NCI-H2171 (cell line): ENCODE measurements at places on chromosomes 4 and X.
A peak's percentile ranks its signal among the peaks of the same experiment; 100 is the strongest.

DNA sequence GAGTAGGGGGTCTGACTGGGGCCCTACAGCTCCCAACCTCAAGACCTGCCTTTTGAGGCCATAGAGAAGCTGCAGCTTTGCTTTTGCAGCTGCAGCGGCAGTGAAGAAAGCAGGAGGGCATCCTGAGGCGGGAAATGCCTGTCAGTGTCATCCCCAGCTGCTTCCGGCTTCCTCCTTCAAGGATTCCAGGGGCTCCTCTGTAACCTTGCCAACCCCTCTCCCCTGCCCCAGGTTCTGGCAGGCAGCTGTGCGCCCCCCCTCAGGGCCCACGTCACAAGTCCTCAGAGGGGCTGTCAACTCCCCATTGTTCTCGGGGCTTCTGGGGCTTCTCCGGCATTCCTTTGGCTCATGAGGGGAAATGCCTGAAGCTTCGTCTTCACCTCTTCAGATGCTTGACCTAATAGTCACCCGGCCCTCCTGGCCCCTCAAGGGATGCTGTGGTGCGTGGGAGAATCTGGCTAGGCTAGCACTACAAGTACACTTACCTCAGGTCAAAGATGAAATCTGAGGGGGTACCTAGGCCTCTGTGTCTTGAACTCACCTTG, 31.9 kb downstream of the APLN start:
- DNase-seq, result no peak

GRCh38 chrX:31316340-31316991, 244.6 kb upstream of the FTHL17 start:
- no peak for DNase-seq

DNA sequence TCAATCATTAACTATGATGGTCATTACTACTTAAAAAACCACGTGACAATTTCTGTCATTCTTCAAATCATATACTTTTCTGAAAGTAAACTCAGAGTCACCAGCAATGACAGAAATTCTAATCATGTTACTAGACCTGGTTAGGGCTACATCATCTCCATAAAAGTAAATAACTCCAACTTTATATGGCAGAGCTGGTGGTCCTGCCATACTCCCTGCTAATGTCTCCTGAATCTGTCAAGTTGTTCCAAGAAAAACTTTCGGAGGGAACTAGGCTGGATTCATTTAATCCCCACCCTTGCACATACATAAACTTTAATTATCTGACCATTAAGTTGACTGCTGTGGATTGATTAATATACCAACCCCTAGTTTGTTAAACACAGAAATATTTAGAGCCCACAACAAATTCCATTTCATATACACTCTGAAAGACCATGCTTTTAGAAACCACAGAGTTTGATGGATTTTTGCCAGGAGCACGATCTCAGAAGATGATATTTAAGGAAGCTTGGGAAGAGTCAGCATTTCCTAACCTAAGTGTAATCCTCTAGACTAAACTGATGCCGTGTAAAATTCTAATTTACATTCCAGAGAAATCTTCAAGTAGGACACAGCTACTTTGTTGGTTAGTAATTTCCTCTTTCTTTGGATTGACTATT, 577.0 kb downstream of the FAT4 start:
- no peak for DNase-seq

- no peak for DNase-seq
Observed at GRCh38 chrX:56798866-56799758, 70.1 kb downstream of the NBDY start.

DNA sequence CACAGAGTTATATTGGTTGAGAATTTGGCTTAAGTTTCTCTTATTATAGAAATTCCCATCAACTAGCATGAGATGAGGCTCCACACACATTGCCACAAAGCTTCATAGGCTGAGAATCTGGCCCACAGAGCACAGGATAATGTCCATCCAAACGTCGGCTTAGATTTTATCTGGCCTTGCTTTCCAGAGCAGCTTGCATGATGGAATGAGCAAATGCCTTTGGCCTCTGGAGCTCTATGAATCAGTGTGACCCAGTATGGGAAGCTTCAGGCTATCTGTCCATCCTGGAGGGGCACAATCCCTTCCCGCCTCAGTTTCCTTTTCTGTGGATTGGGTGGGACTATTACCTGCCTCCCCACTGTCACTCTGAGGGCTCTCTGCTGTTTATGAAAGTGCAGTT, 131.5 kb upstream of the NDP start:
- DNase-seq, result no peak

GRCh38 chrX:131923614-131924250, 99.4 kb upstream of the STK26 start:
- DNase-seq, result no peak

GRCh38 chrX:72023071-72023470, 108.6 kb downstream of the RTL5 start:
- DNase-seq, result no peak

DNA sequence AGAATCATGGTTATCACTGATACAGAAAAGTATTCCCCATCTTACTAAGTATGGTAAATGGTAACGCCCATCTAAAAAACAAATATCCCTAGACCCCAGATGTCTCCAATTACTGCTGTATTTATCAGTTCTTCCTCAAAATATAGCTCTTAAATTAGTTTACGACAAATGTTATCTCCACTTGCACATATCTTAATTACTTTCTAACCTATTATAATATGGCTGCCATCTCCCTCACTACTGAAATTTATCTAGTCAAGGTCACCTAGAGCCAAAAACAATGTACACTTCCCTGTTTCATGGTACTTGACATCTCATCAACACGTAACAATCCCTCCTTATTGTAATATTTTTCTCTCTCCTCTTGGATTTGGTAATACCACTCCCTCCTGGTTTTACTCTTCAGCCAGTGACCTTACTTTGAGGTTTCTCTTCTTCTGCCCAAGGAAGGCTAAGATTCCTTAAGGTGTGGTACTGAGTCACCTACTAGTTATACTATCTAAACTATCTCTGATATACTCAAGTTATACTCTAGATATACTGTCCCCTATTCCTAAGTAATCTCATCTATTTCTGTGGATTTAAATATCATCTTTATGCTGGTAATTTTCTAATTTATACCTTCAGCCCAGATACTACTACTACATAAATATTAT, 8.6 kb downstream of the LCORL start:
- DNase-seq, result no peak

- no peak for DNase-seq
Observed at GRCh38 chr4:81665649-81666048, 193.9 kb upstream of the RASGEF1B start.

- no peak for DNase-seq
Observed at GRCh38 chrX:44747969-44748368, 95.9 kb upstream of the DUSP21 start.

DNA sequence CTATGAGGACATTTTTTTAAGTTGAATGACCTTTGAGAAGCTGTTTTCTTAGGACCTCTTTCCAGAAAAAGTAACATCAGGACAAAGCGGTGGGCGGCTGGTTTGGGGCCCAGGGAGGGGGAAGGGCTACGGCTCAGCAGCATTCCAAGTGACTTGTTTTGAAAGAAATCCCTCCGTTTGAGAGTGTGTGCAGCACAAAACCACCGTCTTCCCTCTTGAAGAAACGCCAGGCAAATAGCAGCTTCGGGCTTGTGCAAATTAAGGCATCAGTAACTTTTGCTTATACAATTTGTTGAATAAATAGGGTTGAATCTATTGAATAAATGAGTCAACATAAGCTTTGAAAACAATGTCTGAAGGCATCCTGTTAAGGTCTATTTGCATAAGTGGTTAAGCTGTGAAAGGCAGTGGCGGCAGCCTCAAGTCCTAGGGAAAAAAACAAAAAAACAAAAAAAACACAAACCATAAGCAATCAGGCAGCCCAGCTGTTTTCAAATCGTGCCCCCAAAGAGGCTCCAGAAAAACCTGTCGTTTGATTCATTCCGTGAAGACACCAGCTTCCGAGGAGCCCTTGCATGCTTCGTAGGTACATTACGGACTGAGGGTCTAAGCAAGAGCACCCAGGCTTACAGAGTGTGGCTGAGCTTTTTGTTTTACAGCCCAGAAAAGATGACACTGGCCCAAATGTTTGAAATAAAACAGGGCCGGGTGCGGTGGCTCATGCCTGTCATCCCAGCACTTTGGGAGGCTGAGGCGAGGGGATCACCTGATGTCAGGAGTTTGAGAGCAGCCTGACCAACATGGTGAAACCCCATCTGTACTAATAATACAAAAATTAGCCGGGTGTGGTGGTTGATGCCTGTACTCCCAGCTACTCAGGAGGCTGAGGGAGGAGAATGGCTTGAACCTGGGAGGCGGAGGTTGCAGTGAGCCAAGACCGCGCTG, 103.7 kb downstream of the CRLF2 start:
- DNase-seq, result no peak

GRCh38 chr4:146333895-146334262, 119.5 kb downstream of the REELD1 start:
- DNase-seq, result no peak

- no peak for DNase-seq
Observed at GRCh38 chr4:52645300-52645699, 13.8 kb downstream of the USP46 start.

- DNase-seq, result no peak
Observed at GRCh38 chrX:105114554-105115130, 105.9 kb downstream of the TEX13A start.

DNA sequence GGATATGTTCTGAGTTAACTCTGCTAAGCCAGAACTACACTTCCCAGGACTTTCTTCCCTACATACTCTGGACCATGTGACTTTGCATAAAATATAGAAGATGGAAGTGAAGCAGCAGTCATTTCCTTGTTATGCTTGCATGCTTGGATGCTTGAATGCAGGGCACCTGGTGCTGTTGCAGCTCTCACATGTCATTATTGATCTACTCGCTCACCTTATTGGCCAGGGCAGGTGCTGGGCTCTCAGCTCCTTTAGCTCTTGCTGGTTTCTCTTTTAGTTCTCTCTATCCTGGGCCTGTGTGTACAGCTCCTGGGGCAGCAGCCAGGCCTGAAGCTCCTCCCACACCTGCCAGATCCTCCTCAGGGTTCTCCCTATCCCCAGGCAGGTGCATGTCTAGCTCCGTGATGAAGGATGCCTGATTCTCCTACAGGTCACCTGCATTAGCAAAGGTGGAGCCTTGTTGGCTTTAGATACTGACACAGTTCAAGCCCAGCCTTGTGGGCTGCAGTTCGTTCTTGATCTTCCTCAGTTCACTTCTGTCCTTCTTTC, 53.3 kb downstream of the MED28 start:
- DNase-seq, result no peak

- no peak for DNase-seq
Observed at GRCh38 chr4:83388313-83388676, 53.6 kb upstream of the HPSE start.

- no peak for DNase-seq
Observed at GRCh38 chr4:83631066-83631465, 95.2 kb downstream of the GPAT3 start.

GRCh38 chr4:3607690-3608552, 75.7 kb upstream of the LRPAP1 start:
- no peak for DNase-seq

GRCh38 chr4:123809864-123810263, 413.3 kb downstream of the SPRY1 start:
- DNase-seq, result no peak

DNA sequence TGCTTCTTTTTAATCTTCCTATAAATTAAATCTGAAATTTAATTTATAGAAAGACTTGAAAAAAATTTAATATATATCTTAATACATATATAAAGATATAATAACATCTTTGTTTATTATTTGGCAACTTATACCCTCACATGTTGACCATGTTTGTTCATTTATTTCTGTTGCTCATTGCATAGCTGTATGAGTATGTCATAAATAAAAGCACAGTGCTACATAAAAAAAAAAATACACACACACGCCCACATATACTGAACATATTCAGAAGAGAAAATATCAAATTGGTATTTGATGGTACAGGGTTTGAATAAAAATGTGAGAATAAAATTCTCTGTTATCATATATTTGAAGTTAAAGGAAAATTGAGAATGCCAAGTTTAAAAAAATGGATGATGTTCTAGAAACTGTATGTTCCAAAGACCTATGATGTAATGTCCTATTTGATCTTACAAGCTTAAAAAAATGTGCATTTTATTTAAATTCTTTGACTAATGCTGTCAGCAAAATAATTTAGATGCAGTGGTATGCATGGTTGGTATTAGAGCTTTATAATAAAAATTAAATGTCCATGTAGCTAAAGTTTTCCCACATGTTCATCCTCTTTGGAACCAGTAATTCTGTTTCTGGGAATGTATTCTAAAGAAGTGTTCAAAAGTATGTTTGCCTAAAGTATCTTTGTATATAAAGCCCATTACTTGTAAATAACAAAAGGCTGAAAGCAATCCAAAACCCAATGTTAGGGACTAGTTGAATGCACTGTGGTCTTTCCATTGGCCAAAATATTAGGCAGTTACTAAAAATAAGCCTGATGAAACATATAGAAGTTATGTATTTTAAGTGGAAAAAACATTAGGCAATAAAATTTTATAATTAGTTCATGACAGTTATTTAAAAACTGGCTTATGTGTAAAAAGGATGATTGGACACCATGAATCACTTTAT, 12.9 kb downstream of the TMEM184C start:
- no peak for DNase-seq

DNA sequence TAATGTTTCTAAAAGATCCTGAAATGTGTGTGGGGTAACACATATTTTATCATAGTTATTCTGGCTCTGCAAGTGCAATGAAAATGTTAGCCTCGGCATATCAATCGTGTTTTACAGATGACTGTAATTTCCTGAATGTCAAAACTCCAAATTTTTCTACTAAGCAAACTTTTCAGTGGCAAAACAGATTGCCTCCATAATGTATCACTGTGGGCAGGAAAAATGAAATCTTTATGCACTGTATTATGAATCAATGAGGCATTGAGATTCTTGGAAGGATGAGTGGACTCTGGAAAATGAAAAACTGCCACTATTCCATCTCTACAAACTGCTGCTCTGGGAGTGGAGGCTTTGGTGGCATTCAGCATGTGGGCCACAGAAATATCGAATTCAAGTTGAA, 160.1 kb upstream of the MBNL3 start:
- no peak for DNase-seq

DNA sequence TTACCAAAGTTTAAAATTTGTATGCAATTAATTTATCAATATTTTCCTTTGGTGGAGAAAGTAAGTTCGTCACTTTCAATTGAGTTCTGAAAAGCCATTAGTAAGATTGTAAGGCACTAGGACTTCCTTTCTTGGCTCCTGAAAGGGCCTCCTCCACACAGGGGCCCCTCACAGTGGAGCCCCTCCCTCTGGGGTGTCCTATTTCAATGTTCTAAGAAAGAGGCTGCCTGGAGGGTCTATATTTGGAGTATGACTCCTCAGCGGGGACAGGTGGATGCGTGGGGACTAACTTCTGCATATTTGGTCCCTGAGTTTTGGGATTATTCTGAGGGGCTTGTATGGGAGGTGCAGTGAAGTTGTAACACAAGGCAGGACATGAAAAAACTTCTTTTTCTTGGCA, 1.6 kb upstream of the ARMCX4 start:
- DNase-seq, result no peak

DNA sequence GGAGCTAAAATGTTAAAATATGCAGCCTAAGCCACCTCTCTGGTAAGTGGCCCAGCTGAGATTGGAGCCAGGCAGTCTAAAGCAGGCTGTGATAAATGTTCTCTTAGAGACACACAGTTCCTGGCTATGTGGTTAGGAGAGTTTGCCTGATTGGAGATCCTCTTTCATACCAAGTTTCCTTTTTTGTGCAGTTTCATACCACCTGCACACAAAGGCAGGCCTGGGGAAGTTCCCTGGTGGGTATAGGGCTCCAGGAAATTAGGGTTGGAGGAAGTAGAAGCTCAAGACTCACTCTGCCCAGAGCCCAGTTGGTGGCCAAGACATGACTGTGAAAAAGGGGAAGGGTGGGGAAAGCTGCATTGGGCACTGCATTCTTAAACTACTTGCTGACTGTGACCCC, 16.9 kb downstream of the CYBB start:
- no peak for DNase-seq

GRCh38 chrX:63434665-63435064, 83.5 kb upstream of the SPIN4 start:
- no peak for DNase-seq

- DNase-seq, result peak; percentile 58
Observed at GRCh38 chrX:102768987-102769761, 48.6 kb downstream of the GPRASP3 start.
